ENCODE measurements at places on chromosomes 5 and 9.

DNA sequence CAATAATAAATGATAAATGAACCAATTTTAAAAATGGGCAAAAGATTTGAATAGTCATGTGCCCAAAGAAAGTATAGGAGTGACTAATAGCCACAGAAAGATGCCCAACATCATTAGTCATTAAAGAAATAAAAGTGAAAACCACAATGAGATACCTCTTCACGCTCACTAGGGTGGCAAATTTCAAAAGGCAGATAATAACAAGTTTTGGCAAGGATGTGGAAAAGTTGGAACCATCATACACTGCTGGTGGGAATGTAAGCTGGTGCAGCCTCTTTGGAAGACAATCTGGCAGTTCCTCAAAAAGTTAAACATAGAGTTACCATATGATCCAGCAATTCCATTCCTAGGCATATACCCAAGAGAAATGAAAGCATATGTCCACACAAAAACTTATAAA is 1819.8 kb downstream of the MAT2B start:
- no peak for DNase-seq

GRCh38 chr9:114929201-114929600 is 1.2 kb downstream of the TNFSF8 start:
- no peak for DNase-seq

- DNase-seq, result no peak
Measured at GRCh38 chr5:96125231-96125891, 163.7 kb upstream of the ELL2 start.

DNA sequence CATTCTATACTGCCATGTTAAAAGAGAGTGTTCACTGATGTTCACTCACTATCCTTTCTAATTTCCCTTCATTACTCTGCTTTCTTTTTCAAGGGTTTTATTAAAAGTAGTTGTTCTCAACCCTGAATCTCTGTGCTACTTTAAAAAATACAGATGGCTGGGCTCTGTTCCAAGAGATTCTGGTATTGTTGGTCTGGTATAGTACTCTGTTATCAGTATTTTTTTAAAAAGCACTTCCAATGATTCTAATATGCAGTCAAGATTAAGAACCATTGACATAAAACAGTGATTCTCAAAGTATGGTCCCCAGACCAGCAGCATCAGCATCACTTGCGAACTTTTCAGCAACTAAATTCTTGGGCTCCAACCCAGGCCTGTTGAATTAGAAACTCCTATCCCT is 77.0 kb upstream of the STARD4 start:
- no peak for DNase-seq

- DNase-seq, result no peak
Measured at GRCh38 chr9:113567361-113568080, 104.0 kb downstream of the RGS3 start.

GRCh38 chr5:81450940-81451339 is 57.0 kb upstream of the ACOT12 start:
- no peak for DNase-seq

GRCh38 chr5:131515348-131515747 is 119.7 kb downstream of the RAPGEF6 start:
- no peak for DNase-seq

DNA sequence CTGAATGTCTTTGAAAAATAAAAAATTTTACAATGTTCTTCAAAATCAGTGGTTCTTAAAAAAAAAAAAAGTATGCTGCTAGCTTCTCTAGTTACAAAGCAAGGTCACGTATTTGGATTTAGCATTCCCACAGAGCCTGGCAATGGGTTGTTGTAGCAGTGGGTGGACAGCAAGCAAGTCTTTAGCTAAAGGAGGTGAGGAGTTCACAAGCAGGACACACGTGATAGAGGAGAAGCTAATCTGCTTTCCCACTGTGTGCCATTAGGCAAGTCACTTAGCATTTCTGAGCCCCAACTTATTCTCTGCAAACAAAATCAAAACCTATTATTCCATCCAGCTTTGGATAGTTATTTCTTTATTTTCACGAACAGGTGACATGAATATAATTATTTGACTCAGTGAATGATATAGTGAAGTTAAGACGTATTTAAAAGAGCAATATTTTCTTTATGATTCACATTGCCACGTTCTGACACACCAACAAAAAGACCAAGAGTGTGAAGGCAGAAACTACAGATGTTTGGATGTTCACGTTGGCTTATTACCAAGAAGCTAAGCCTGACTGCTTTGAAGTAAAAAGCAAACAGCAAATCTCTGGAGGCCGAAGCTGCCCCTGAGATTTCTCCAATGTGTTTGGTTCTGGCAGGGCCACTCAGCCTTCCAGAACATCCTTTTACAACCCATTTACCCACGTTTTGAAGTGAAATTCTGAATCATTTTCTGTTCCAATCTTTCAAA is 612.1 kb upstream of the CDH6 start:
- DNase-seq, result no peak

DNA sequence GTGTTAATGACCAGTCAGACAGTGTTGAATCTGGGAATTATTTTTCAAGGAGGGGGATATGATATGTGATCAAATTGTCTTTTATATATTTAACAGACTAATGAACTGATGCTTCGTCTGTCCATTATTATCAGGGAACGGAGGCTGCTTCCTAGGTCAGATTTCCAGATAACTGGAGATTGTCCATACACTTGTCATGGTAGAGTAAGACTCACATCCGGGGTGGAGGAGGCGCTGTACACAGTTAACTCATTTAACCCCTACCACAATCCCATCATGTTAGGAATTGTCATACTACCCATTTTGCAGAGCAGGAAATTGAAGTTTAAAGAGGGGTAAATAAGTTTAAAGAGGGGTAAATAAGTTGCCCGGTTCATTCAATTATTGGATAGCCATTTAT is 55.9 kb downstream of the ARHGAP26 start:
- DNase-seq, result no peak

DNA sequence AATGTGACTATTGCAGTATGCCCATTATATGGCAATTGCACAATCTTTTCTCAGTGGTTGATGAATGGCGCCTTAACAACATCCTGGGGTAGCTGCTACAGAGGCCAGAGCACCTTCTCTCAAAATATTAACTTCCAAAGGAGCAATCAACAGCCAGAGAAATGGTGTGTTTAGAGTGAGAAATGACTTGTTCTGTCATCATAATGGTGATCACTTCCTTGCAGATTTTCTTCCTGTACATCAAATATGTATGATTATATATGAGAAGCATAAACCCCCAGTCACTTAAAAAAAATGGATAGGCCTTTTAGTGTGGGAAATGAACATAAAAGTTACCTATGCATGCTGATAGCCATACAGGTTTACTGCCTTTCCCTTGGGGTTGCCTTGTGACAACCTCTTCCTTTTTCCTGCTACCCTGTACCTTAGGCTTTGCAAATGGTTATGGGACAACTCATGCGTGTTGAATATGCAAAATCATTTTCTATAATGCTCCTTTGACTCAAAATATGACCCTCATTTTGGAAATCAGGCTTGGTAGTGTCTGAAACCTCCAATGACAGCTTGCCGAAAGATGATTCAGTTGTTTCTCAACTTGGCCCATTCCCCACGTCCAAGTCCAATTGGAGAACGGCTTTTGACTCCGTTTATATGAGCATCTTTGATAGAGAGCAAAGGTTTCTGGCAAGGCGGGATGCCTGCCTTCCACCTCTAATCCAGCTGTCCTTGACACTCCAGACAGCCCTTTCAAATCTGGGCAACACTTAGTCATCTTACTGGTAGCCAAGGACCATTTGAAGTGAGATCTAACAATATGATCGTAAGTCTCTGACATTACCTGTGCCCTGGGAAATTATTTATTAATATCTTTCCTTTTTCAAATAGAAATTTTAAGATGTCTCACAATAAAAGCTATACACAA is 69.3 kb downstream of the SLC1A1 start:
- no peak for DNase-seq

GRCh38 chr9:27472195-27472594 is 51.9 kb upstream of the IFNK start:
- peak; percentile 32 for DNase-seq

DNA sequence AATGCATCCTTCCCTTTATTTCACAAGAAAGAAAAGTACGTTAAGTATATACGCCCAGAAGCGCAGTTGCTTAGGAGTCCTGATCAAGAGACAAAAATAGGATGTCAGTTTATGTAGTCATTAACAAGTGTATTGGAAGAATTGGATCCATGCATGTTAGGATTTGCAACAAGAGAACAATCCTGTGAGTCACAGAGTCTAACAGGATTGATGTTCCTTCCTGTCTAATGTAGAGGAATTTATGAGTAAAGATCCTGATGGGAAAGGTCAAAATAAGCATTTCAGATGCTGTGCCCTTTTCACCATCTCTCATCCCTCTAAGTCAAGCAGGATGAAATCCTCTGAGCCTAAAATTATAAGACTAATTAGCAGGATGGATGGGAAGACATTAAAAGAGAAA is 406.0 kb upstream of the GRIA1 start:
- DNase-seq, result no peak

GRCh38 chr9:126605792-126606482 is 7.8 kb upstream of the LMX1B start:
- DNase-seq, result no peak

DNA sequence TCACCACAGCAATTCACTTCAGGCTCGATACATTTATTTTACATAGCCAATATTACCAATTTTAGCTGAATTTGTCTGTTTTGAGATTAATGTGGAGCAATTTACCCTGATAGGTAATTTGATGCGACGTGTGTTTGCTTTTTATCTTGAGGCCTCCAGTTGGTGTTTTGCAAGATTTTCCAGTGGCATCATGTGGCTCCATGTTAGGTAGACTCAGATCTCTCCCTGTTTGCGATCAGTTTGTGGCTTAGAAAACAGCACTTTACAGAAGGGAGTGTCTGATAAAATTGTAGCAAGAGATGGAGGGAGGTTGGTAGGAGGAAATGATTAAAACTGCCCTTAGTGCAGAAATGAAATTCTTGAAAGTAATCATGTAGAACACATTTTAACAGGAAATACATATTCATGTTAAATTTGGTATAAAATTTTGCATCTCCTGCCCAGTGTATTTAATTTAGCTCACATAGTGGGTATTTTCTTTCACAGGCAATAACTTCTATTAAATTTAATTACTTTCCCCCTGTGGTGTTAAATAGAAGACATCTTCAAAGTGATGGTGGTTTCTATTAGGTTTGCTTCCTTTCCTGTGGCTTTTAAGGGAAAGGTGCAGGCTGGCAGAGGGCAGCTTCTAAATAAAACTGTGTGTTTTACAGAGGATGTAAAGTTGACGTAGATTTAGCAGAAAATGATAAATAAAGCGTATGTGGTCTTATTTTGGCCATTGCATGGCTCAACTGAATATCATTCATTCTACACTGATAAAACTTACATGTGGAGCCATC is 135.8 kb downstream of the KDM4C start:
- DNase-seq, result no peak

DNA sequence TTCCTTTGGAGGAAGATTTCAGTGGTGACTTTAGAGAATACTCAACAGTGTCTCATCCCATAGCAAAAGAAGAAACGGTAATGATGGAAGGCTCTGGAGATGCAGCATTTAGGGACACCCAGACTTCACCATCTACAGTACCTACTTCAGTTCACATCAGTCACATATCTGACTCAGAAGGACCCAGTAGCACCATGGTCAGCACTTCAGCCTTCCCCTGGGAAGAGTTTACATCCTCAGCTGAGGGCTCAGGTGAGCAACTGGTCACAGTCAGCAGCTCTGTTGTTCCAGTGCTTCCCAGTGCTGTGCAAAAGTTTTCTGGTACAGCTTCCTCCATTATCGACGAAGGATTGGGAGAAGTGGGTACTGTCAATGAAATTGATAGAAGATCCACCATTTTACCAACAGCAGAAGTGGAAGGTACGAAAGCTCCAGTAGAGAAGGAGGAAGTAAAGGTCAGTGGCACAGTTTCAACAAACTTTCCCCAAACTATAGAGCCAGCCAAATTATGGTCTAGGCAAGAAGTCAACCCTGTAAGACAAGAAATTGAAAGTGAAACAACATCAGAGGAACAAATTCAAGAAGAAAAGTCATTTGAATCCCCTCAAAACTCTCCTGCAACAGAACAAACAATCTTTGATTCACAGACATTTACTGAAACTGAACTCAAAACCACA is 67.4 kb downstream of the VCAN start:
- DNase-seq, result no peak
